Right cardiac atrium (tissue), 5 donors: ENCODE measurements at places on chromosomes 3 and 15.

DNA sequence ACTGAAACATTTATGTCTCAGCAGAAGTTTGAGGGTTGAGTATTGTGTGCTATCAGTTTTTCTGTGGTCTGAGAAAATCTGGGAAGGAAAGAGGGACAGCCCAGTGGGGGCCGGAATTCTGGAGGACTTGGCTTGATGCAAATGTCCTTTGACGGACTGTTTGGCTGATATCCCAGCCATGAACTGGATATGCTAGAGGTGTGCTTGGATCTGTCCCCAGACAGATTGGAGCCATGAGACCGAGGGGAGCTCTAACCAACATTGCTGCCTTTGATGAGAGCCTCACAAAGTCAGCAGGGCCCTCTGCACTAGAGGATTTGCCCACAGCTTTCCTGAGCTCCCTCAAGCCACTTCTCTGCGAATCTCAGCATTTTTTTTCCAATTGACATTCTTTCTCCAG lies 405.6 kb downstream of the NTRK3 start:
- no peak for DNase-seq

- DNase-seq, result peak; percentile 42
Observed at GRCh38 chr15:73573572-73573971, 59.6 kb downstream of the NPTN start.

GRCh38 chr3:81394651-81395524 lies 366.6 kb downstream of the GBE1 start:
- no peak for DNase-seq

DNA sequence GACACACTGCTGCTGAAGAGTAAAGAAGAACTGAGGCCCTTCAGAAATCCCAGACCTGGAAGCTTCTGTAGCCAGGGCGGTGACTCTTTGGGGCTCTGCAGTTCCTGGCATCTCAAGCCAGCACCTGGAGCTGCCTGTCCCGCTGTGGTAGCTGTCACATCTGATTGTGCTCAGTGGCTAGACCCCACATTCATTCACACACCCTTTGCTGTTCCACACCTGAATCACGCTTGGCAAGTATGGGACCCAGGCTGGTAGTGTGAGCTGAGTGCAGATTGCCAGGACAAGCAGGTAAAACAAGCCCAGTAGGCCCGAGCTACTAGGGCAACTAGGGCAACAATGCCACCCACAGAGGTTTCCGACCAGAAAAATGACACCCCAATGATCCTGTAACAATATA lies 218.2 kb downstream of the VGLL3 start:
- no peak for DNase-seq

- DNase-seq, result no peak
Observed at GRCh38 chr15:49082960-49083359, 36.7 kb upstream of the SECISBP2L start.

GRCh38 chr3:56835650-56836227 lies 34.0 kb upstream of the ARHGEF3 start:
- no peak for DNase-seq

GRCh38 chr15:89912674-89913396 lies at the start of gene ARPIN:
Gene ARPIN, minus strand, starts transcription at chr15:89912952. Its CDS starts 117 bp downstream, at chr15:89912835.
- peak; percentile 87 for DNase-seq

DNA sequence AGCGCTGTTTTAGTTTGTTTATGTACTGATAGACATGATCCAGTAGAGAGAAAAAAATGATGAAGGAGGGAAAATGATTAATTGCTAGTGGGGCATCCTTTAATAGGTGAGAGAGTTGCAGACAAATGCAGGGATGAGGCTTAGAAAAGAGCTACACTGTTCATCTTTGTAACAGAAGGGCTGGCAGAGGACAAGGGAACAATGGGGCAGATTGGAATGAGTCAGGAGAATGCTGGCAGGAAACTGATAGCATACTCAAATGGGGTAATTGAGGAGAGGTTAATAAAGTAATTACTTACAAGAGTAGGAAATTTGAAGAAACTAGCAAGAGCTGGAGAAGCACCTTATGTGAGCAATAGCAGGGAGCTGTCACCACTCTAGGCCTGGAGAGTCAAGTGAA lies 170.9 kb downstream of the OXSM start:
- no peak for DNase-seq

GRCh38 chr3:64801856-64802255 lies 114.1 kb upstream of the ADAMTS9 start:
- DNase-seq, result no peak

DNA sequence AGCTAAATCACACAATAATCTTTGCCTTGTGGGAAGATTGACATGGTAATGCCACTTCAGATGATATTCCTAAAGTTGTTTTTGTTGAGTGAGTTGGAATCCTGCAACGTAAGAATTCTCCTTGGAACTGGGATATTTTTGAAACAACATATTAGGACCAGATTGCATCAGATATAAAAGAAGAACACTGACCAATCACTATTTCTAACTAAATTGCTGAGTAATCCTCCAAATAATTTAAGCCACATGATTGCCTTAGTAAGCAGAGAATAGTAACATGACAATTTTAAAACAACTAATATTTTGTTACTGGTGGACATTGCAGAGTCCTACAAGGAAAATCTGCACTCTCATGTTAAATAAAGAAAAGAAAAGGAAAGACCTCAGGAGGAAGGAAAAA lies 353.9 kb upstream of the LMCD1 start:
- no peak for DNase-seq

- no peak for DNase-seq
Observed at GRCh38 chr3:37093481-37093880, 80.9 kb downstream of the LRRFIP2 start.

- DNase-seq, result no peak
Observed at GRCh38 chr3:73592154-73593144, 32.3 kb downstream of the PDZRN3 start.

DNA sequence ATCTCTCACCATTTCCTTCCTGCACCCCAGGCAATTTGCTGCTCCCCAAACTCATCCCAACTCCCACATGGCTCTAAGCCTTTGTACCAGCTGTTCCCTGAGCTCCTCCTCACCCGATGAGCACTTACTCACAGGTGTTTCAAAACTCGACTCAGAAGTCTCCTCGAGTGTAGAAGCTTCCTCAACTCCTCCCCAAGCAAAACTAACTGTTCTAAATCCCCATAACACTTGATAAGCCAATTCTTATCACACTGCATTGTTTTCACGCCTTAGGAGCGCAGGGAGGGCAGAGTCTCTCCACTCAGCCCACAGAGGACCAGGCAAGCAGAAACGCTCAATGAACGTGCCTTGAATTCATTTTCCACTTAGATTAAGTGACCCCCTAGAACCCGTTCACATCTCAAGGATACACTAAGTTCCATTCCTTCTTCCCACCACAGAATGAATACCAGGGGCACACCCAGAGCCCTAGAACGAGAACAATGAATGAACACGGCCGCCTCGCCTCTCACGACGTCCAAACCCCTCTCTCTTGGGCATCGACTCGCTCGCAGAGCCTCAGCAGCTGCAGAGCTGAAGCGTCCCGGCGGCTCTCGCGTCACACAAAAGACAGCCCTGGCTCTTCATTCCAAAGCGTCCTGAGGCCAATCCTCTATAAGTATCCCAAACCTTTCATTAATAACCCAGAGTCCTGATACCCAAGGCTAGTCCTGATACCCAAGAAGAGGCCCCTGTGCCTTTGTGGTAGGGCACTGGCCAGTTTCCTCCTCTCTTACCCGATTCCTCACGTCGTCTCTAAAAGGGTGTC lies 1.1 kb downstream of the RAF1 start:
- DNase-seq, result peak; percentile 46

DNA sequence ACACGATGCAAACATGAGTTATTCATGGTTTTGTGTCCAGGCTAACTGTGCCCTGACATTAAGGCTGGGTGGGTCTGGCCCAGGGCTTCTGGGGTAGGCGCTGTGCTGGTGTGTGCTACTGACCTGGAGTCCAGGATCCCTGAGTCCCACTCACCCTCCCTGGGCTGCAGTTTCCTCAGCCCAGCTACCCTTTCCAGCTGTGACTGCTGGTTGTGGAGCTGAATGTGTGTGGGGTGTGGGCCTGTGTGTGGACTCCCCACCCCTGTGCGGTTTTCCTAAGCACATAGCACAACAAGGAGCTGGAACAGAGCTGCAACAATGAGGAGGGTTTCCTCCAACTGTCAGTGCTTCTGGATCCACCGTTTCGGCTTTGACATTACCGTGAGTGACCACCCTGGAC lies 38.0 kb downstream of the SMAD3 start:
- no peak for DNase-seq

- DNase-seq, result no peak
Observed at GRCh38 chr3:49812916-49813496, 747 bp downstream of the UBA7 start.

DNA sequence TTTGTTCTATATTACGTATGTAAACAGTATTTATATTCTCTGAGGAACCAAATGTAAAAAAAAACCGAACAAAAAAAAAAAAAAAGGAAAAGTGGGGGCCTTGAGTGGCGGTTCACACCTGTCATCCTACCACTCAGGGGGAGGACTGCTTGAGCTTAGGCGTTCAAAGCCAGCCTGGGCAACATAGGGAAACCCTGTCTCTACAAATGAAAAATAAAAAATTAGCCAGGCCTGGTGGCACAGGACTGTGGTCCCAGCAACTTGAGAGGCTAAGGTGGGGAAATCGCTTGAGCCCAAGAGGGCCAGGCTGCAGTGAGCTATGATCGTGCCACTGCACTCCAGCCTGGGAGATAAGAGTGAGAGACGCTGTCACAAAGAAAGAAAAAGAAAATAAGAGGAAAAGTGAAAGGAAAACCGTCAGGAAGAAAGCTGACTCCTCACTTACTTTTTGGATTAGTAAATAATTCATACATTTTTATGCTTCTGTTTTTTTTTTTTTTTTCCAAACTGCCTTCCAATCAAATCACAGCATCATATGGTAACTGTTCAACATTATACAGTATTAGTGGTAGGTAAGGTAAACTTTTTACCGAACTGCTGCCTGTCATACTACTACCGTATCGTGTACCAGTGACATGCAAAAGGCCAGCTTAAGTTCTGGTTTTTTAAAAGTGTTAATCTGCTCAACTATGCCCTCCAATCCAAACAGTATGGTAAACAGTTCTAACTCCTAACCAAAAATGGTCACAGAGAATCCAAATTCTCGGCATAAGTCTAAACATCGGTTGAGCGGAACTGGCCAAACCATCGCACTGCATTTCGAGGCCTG lies 1.2 kb downstream of the PHC3 start:
- no peak for DNase-seq

- DNase-seq, result no peak
Observed at GRCh38 chr3:57855943-57856342, 99.8 kb downstream of the SLMAP start.

GRCh38 chr3:10753964-10754363 lies 62.1 kb upstream of the SLC6A11 start:
- DNase-seq, result peak; percentile 44

DNA sequence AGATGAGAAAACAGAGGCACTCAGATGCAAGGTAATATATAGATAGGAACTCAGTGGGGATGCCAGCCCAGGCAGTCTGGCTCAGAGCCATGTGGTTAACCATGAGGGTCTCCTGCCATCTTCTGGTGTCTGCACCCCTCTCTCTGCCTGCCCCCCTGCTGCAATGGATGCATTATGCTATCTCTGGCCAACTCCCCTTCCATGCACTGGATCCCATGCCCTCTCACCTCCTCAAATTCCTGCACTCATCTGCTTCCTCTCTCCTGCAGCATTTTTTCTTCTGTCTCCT lies 163.2 kb downstream of the STT3B start:
- no peak for DNase-seq

GRCh38 chr3:69085168-69085832 lies 563 bp downstream of the ARL6IP5 start:
- DNase-seq, result peak; percentile 73

GRCh38 chr15:62122249-62122648 lies 42.8 kb downstream of the C2CD4B start:
- DNase-seq, result no peak

DNA sequence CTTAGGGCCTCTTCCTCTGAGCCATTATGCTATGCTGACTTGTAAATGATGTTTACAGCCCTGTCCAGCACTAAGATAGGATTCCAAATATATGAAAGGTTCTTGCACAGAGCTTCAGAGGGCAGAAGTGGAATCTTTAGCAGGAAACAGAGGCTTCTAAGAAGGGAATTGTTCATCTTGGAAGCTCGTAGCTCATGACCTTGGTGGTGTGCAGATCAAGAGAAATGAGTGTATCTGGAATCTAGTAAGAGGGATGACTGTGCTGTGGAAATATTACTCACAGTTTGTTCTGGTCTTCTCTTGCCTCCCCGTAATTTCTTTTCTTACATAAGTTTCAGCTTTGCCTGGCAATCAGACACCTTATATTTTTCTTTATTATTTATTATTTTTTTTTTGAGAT lies 175.8 kb downstream of the SPATA16 start:
- DNase-seq, result no peak

- no peak for DNase-seq
Observed at GRCh38 chr3:113533534-113533892, 1.2 kb downstream of the SIDT1 start.

GRCh38 chr3:134317106-134317947 lies 56.9 kb downstream of the AMOTL2 start:
- no peak for DNase-seq

DNA sequence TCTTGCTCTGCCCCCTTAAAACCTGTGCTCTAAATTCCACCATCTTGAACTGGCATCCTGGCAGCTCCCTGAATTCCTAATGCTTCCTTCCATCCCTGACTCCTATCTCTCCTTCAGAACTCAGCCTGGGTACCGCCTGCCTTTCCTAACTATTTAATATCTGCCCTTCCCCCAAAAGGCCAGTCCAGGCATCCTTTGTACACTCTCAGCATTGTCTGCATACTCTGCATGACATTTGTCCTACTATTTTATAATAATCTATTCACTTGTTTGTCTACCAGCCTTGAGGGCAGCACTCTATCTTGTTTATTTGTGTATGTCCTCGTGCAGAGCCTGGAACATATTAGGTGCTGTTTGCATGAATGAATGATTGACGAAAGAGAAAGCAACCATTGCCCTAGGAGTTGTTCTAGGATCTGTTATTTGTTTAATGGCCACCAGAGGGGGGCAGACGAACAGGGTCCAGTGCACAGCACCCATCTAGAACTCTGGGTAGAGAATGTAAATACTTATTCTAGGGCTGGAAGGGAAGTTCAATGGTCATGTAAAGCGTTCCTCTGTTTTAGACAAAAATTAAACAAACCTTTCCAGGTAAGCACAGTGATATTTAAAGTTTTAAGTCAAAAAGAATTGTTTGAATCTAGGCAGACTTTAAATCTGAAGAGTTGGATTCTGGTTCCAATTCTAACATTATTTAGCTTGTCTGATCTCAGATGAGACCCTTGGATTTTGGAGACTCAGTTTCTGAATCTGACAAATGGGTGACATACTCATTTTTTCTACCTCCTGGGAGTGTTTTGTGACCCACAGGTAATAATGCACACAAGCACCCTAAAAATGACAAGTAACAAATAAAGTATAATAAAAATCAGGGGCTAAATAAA lies 125.8 kb upstream of the GALNT15 start:
- DNase-seq, result peak; percentile 54

GRCh38 chr15:74245342-74245931 lies 9.3 kb downstream of the CCDC33 start:
- peak; percentile 65 for DNase-seq

- DNase-seq, result no peak
Observed at GRCh38 chr3:48289659-48290058, 43.8 kb downstream of the SPINK8 start.
